Stimulated activated CD4-positive, alpha-beta T cell treated with anti-CD3 and anti-CD28 coated beads, Interleukin-4, amount 100 ng/mL, for 4 hours (primary cell): ENCODE measurements at places on chromosomes 12 and 14.

DNA sequence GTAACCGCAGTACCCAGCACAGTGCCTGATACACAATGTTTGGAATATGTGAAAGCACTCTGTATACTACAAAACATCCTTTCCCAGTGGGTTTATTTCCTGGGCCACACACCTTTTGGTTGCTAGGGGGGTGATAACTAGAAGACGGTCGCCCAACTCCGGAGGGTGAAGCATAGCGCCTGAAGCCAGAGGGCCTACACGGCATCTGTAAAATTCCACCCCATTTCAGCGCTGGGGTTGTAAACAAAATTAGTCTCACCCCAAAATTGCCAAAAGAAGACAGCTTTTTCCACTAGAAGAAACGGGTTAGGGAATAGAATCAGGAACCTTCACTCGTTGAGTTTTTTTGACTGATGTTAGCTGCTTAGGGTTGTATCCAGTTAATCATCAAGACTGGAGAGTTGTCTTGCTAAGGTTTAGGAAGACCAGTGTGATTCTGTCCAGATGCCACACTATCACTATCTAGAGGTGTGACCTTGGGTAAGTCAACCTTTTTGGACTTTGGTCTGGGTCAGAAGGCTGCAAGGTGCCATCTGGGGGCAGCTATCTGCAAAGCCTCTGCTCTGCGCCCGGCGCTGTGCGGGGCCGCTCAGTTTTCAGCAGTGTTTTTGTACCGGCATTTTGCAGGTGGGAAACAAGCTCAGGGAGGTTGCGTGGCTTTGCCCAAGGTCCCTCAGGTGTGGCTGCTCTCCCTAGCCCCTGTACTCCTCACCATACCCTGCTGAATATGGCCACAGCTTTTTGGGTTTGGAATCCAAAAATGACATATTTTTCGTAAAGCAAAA lies 1.3 kb downstream of the ZNF839 start:
- DNase-seq = no peak

- DNase-seq = no peak
These were observed 520.3 kb upstream of the USP15 start for GRCh38 chr12:61739925-61740324.

DNA sequence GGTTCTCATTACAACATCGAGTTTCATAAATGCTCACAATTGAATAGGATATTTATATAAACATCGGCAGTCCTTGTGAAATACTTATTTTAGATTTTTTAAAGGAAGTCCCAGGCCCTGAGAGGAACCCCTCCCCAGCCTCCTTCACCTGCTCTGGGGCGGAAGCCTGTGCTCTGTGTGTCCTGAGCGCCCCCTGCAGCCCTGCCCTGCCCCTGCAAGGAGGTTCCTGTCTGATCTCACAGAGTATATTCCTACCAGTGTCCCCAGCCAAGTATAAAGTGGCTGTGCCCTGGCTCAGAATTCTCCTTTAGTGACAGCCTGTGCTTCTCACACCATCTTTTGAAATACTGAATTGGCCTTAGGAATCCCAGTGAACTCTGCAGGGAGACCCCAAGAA lies 659.5 kb downstream of the TMEM121 start:
- peak; percentile 57 for DNase-seq

- no peak for DNase-seq
These were observed 83.7 kb upstream of the RIC8B start for GRCh38 chr12:106690569-106691305.

DNA sequence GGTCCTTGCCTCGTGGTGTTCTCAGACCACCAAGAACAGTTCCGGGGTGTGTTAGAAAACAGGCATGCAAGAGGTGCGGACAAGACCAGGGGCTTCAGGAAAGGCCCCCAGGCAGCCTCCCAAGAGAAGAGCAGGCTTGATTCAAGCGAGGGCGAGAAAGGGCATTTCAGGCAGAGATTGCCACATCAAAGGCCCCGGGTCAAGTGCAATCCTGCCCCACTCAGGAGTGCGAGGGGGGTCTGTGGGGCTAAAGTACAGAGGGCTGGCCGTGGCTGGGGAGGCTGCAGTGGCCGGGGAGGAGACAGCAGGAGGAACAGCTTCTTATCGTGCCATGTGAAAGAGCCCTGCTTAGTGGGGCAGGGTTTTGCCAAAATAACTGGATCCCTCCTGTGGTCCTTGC lies 2.7 kb upstream of the BDKRB2 start:
- DNase-seq = no peak

DNA sequence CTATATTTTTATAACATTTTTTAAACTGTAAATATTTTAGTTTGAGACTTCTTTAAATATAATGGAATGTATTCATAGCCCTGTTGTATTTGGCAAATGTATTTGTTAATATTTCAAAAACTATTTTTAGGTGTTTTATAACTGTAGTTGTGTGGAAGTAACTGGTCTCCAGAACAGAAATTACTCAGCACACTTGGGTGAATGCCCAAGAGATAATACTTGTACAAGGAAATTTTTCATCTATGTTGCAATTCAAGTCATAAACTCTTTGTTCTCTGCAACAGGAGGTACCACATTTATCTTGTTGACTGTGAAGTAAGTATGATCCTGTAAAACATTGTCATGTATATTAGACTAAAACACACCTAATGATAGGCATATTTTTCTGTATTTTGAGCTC lies 72.8 kb downstream of the SLCO1B3 start:
- DNase-seq = no peak

DNA sequence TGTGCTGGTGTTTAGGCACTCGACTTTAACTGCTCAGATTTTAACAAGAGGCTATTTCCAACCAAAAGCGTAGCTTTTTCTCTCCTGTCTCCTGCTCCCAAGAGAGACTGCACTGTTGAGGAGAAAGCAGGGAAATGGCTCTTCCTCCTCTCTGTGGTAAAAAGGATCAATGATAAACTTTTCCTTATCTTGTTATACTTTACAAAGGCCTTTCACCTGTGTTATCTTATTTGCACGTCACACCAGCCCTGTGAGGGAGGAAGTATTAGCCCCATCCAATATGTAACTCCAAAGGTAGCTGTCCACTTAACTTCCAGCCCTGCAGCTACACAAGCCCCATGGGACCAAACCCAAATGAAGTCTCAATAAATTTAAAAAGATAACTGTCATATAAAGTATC lies 32.9 kb upstream of the ZFP36L1 start:
- no peak for DNase-seq

DNA sequence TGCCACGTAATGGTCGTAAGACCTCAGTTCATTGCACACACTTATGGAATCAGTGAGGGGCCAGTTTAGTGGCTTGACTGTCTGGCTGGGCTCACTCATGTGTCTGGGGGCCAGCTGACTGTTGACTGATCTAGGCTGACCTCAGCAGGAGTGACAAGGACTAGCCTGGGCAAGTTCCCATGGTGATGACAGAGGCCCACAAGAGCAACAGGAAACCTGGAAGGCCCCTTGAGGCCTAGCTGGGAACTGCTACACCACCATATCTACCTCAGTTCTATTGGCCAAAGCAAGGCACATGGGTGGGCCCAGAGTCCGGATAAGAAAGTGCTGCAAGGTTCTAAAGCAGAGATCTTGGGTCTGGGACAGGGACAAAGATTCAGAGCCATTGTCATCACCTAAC lies 21.3 kb upstream of the RFLNA start:
- DNase-seq = no peak
